ENCODE measurements at places on chromosomes 6 and 20.

DNA sequence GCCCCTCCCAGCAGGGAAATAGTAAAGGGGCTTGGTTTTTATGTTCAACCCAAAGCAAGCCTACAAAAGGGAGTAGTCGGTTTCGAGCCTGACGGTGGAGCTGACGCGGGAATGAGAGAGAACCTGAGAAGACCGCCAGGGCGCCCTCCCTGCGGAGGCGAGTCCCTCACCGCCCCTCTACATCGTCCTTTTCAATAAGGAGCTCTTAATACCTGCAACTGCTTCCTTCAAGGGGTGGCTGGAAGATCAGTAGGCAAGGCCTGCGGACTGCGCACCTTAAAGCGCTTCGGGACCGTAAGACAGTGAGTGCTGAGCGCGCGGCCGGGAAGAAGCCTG, 709 bp upstream of the ZNF76 start:
- no peak for DNase-seq

- DNase-seq: no peak
Measured at GRCh38 chr6:154513601-154514320, 3.3 kb upstream of the CNKSR3 start.

DNA sequence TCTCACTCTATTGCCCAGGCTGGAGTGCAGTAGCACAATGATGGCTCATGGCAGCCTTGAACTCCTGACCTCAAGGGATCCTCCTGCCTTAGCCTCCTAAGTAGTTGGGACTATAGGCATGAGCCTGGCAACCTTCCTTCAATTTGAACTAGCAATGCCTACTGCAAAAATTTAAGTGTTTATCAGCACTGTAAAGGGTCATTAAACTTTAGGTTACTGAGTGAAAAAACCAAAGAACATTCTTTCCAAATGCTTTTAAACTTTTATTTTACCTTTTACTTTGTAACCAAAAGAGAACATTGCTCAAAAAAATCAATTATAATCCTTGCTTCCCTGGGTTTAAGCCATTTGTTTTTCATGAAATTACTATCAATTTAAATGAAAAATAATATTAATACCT, 101.0 kb upstream of the NHSL1 start:
- DNase-seq: no peak

DNA sequence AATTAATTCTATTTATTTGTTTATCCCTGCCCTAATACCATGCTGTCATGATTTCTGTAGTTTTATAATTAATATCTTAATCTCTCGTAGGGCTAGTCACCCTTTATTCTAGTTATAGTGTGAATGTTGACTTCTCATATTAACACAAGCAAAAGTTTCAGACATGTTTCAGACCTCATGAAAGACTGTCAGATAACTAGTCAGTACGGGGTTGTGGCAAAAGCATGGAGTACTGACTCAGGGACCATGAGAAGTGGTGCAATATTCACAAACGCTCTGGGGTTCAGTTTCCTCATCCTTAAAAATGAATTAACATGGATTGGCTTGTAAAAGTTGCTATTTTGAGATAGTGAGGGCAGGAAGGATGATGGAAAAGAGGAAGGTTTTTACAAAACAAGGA, 148.9 kb downstream of the TMEM200A start:
- DNase-seq: no peak

DNA sequence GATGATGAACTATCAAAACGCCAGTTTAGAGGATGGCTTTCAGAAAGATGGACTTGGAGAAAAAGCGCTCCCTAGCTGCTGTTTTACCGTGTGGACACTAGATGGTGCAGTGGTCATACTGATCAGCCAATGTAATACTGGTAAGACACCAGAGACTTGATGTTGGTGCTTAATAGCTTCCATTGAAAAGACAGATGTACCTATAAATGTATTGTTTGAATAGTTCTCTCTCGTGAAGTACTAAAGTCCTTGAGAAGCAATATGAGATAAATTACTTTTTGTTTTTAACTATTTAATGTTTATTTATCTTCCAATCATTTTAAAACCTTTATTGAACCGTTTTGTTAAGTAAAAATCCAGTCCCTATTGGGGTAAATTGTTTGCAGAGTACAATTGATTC, 63.9 kb upstream of the FUCA2 start:
- DNase-seq: peak; percentile 61

DNA sequence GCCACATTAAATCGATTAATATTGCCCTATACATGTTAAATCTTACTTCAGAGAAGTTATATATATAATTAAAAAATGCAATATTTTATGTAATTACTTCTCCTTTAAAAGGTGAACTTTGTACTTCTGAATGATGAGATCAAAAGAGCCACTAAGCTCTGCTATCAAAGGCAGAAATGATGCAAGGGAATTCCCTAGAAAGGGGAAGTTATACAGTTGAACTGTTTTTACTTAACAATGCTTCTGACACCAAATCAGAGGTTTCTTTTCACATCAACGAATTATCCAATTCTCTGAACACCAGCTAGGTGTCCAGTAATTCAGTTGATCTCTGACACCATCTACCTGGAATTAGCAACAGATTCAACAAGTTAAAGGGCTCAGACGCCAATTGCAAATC, 319.9 kb upstream of the TSHZ2 start:
- no peak for DNase-seq

DNA sequence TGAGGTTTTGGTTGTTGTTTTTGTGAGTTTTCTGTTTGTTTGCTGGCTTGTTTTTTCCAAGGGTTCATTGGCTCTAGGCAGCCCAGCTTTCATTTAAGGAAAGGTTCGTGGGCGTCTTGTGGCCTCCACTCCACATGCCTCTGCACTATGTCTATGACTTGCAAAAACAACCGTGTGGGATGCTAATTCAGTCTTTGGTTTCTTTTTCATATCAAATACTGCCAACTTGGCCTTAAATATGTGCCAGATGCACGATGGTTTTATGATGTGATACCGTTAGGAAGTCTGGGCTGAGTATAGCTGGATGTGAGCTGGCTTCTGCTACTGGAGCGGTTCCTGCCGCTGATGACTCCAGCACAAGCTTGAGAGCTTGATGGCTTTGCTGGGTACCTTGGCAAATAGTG, 96.3 kb downstream of the BMP2 start:
- no peak for DNase-seq

GRCh38 chr6:108661430-108661829, 100.7 kb downstream of the FOXO3 start:
- no peak for DNase-seq

- no peak for DNase-seq
Measured at GRCh38 chr20:33669873-33670640, 3.3 kb downstream of the ACTL10 start.

- no peak for DNase-seq
Measured at GRCh38 chr20:62089393-62089792, 23.7 kb upstream of the TAF4 start.

DNA sequence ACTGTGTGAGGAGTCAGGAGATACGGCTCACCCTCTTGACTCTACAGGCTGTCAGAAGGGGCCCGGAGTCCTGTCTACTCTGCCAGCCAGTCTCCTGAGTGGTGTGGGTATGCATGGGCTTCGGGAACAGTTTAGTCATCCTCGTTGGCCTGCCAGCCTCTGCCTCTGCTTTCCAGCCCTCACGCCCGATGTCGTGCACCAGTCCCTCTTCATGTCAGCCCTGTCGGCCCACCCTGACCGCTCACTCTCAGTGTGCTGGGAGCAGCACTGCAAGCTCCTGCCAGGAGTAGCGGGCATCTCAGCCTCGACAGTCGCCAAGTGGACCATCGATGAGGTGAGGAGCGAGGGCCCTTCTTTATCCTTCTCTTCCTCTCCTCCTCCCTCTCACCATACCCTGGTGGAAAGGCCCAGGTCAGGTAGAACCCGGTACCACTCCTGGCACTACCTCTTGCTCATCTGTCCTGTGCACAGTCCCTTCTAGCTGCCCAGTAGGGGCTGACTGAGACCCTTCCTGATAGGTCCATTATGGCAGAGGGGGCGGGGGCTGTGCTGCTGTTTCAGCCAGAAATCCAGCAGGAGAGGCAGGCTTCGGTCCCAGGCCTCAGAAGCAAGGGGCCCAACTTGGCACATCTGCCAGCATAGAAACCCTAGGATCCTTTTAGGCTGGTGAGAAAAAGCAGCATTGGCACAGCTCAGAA, 18.7 kb upstream of the SGK2 start:
- DNase-seq: no peak

DNA sequence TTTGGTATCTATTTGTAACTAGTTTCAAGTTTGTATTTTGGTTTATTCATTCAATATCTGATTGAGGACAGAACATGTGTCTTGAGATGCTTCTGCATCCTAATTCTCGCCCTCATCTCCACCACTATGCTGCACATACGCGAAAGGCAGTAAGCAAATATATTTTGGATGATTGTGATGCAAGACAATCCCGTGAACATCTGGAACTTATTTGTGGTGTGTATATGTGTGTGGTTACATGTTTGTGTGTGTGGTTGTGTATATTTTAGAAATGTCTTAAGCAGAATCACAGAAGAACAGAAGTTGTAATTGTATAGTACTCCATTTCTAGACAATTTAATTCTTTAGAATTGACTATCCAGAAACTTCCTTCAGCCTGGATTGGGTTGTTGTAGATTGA, 35.1 kb upstream of the RNF144B start:
- DNase-seq: no peak

DNA sequence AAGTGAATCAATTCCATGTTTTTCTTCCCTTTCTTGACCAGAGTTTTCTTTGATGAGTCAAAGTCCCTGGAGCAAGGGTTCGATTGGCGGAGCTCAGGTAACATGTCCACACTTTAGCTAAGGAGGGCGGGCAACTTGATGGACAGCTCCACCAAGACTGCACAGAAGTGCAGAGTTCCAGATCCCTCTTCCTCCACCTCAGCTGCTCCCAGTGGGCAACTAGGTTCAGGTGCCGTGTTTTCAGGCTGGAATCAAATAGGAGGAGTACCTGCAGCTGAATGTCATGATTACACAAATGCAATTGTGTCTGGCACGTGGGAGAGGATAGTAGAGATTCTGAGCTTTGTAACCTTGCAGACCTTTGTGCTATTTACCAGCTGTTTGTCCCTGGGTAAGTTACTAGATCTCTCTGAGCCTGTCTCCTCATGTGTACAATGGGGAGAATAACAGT, 1.9 kb upstream of the ELMO2 start:
- no peak for DNase-seq

DNA sequence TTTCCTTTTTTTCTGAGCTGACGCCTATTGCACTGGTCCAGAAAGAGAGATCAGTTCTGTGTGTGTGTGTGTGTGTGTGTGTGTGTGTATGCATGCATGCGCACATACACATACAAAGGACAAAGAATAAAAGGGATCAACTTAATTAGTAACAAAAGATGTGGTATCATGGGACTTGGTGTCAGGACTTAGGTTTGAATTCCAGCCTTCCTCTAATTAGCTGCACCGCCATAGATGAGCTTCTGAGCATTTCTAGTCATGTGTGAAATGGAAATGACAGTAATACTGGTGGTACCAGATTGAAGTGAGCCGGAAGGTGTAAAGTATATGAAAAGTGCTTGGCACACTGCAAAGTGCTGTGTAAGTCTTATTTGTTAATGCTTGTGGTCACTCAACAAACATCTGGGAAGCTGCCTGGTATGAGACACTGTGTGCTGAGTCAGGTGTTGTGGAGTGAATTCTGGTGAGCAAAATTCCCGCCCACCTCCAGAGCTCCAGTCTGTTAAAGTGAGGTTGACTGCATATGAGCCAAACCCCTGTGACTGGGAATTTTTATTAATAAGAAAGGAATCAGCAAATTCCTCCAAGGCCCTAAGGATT, 12.4 kb downstream of the DAAM2 start:
- no peak for DNase-seq

- no peak for DNase-seq
Measured at GRCh38 chr20:37745553-37745952, 51.7 kb downstream of the CTNNBL1 start.

DNA sequence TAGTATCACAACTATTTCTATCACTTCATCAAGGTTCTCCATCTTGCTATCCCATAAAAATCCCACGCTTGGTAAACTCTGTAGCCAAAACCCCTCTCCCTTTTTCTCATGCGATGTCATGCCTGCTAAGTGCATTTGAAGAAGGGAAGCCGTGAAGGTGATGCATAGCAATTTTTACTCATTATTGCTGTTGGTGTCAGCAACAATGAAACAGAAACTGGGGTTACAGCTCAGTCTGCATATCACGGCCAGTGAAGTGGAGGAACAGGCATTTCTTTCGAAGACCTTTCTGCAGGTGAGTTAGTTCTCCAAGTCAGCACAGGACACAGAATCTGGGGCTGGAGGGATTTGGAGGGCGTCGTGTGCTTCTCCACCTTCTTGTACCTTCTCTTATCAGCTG, 5.8 kb downstream of the UNC93A start:
- DNase-seq: no peak

- peak; percentile 63 for DNase-seq
Measured at GRCh38 chr6:32984622-32985389, 16.4 kb downstream of the BRD2 start.

DNA sequence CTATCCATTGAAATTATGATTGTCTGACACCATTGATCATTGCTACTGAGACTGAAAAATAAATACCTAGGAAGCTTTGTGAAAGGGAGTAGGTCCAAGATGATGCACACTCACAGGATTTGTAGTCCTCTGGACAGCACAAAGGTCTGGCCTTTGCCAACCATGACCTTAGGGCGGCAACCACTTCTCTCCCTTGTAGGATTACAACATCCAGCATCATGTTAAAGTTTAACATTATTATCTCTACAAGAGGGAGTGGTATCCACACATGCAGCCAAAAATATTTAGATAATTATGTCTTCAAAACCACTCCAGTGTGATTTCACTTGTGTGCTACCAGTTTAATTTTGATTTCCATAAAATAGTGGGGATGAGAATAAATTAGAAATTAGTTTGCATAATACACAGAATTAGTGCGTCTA, 51.1 kb upstream of the NHSL1 start:
- no peak for DNase-seq

DNA sequence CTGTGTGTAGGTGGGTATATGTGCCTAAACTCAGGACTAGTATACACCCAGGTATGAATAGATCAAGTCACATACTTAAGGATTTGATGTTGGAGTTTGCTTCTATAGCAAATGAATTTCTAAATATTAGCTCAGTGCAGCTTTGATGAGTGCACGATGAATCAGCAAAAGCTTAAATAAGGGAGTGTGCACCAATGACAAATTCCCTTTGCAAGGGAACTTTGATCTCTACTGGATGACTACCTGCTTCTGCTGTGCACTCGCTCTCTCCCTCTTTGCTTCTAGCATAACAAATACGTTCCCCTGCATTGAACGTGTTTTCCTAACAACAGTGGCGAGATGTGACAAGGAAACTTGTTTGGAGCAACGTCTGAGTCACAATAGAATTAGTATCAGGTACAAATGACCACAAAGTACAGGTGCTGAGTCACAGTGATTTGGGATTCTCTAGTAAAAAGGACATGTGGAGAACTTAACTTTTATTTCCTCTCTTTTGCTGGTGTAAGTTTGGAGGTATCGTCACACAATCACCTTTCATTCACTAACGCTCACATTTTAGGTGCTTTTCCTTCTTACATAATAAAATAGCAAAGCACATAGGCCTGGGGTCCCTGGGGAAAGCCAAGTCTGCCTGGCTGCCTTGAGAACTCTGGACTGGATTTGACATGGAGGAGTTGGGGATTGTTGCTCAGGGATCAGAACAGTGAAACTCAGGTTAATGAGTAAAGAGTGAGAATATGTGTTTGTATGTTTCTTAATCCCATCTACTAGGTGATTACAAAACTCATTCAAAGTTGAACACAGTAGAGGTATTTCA, 49.7 kb downstream of the KLHL31 start:
- DNase-seq: peak; percentile 61

Measured in AG04450 (cell line).